ENCODE measurements at places on chromosomes 5 and 9.

- no peak for DNase-seq
Measured at GRCh38 chr5:68315679-68316271, 100.2 kb downstream of the PIK3R1 start.

GRCh38 chr9:113645978-113646253 is 182.4 kb downstream of the RGS3 start:
- no peak for DNase-seq

DNA sequence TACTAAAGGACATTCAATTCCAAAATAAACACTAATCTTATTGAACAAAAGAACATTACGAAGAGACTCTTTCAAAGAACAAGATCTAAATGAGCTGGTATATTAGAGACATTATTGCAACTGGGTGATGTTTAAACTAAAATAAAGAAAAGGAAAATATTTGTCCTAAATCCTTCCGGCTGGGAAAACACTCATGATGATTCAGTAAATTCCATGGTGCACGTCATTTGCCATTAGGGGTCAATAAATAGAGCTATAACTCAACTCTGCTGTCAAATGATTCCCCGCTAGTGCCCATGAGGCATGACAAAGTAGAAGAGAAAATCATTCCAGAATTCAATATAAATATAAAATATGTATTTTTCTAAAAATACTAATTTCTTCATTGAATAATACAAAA is 565.5 kb upstream of the TUSC1 start:
- no peak for DNase-seq

- no peak for DNase-seq
Measured at GRCh38 chr5:141192110-141192725, at the start of gene PCDHB10. Gene PCDHB10 (plus strand): TSS chr5:141192353. CDS start chr5:141192553, 200 bp downstream.
